ENCODE measurements at places on chromosomes 1 and 21.

DNA sequence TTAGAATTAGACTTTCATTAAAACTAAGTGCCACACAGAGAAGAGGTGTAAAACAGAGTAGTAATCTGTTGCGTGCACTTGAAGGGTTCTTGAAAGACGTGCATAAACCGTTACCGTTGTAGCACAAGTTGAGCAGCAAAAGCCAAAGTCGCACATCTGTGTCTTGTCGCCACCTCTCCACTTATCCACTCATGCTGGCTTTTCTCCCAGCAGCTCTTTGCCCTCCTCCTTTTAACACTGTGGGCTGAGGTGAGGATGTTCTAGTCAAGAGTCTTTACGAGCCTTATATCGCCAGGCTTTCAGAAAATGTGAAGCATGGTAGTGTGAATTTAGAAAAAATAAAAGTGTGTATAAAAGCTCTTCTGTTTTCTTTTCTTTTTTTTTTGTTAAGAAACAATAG, 48.0 kb downstream of the NR5A2 start:
- no peak for DNase-seq

DNA sequence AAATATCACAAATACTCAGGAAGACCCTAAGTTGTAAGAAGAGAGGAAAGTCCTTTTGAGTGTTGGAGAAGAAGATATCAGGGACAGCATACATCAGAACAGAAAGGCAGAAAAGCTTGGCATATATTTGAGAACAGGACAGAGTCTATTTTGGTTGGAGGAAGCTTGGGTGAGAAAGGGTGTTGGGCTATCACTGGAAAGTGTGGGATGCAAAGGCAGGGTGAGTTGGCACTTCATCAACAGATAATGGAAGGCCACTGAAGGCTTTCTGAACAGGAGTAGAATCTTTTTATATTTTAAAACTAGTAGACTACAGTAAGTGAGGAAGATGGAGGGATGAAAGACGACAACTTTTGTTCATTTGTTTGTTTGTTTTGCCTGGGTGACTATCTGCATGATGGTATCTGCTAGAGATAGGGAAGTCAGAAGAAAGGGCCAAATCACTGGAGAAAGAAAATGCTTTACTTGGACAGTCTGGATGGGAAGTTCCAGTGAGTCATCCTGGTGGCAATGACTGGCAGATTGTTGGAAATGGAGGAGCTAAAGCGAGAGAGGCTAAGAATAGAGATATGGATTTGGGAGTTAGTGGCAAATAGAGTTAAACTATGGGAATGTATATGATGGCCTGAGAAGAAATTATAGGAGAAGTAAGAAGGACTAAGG, 33.7 kb upstream of the KCNA2 start:
- no peak for DNase-seq

GRCh38 chr1:16178596-16179497, 23.0 kb upstream of the EPHA2 start:
- no peak for DNase-seq

DNA sequence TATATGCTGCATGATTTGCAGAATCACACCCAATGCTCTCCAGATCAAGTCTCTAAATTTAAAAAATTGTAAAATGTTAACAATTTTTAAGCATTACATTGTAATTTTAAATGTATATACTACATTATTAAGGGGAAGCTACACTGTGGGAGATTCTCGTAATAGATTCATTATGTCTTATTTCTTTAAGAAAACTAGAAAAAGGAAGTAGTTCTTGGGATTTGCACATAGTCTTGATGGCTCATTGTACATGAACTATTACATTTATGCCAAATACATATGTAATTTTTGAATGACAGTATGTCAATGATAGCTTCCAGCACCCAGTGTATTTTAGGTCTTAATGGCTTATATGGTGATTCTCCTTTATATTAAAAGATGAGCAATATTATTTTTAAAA, 250.3 kb downstream of the PTPRC start:
- DNase-seq, result no peak

DNA sequence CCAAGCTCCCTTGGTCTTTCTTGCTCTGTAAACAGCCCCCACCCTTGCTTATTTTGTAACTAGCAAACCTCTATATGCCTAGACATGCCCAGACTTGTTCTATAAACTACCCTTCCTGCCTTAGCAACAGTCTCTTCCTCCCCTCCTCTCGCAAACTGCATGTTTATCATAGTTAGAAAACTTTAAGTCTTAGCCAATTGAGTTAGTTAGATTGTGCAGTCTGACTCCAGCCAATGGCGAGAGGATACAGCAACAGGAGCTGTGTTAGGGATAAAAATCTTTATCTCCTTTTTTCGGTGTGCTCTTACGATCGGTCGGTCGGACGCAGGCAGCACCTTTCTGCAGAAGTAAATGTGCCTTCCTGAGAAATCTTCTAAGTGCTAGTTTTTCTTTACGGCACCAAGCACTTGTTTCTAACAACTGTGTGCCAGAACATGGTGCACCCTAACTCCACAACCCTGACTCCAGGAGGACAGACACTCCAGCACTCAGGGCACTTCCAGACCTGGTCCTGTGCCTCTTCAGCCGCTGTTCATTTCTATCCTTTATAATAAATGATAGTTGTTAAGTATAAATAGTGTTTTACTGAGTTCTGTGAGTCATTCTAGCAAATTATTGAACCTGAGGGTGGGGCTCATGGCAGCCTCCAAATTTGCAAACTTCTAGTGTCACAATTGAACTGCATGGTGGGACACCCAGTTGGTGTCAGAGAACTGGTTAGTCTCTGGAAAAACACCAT, 25.7 kb upstream of the GNG4 start:
- no peak for DNase-seq

DNA sequence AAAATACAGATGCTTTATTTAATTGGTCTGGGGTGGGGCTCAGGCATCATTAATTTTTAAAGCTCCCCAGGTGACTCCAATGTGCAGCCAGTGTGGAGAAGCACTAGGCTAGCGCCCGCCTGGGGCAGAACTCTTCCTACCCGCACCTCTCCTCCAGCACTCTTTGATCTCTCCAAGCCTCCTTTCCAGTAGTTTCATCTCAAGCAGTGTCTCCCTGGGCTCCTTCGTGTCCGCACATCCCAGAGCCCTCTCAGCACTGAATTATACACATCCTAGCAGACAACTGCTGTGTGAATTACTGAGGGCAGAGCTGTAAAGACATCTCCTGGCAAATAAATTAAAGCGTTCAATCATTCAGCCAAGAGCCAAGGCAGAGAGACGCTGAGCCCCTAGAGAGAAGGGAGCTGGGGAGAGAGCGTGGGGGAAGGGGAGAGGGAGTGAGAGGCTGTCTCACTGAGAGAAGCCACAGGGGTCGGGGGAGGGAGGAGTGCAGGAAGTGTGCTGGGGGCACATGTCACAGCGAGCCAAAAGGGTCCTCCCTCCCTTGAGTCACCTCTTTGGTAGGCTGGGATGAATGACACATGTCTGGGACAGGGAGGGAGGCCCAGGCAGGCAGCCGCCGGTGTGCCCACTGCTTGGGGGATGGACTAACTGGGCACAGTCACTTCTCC, 21.0 kb upstream of the PARP1 start:
- DNase-seq, result no peak

- DNase-seq, result peak; percentile 26
Observed at GRCh38 chr1:9110669-9111356, 18.1 kb downstream of the GPR157 start.

- DNase-seq, result no peak
Observed at GRCh38 chr1:173853074-173853473, 14.7 kb downstream of the GAS5 start.

DNA sequence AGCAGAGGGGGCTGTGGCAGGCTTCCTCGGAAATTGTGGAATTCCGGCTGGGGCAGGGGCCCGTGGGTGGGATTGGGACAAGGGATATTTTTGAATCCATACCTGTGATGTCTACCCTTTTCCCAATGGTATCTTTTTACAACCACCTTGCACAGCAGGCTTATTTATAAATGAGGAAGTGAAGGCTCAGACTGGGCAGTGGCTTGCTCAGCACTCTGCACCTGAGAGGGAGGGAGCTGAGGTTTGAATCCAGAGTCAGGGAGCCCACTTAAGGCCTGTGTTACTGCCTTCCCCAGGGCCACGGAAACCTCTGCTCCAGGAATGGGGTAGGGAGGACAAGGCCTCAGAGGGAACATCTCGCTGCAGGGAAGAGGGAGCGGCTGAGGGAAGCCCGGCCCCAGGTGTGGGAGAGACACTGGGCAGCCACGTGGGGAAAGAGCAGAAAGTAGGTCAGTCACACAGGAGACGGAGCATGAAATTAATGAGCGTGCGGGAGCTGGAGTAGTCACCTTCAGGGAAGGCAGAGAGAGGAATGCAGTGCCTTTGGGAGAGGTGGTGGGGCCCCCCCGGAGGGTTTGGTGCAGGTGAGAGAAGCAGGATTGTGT, 35.4 kb upstream of the SCMH1 start:
- no peak for DNase-seq

DNA sequence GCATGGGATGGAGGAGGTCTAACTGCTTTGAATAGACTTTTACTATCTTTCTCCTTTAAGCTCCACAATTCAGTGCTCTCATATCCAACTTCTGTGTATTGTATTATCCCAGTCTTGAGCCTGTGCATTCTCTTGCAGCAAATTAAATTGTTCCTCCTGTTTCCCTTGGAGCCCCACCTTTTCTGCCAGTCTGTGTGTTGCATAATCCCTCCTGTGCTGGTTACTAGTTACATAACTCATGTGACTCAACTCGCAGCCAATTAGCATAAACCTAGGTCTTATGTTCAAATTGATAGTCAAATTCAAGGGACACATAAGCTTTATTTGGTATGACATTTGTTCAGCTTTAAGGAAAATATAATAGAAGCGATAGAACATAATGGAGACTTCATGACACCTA, 1863.5 kb downstream of the MRPL39 start:
- no peak for DNase-seq

- DNase-seq, result no peak
Observed at GRCh38 chr1:61338899-61339298, 256.5 kb downstream of the NFIA start.

DNA sequence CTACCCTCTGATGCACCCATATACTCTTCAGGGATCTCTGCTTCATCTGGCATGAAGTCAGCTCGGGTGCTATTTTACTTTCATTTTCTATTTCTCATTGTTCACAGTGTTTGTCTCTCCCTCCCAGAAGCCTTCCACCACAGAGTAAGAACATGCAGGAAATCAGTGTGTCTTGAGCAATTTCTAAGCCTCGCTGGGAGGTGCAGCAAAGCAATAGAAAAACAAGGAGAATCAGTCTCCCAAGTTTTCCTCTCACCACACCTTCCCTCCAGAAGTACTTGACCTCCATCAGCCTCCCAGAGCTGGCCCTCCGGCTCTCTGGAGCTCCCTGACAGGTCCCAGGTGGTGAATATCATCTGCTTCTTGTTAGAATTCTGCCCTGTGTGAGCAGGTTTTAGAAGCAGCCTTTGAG, 594.7 kb upstream of the CAMK1G start:
- DNase-seq, result no peak

- no peak for DNase-seq
Observed at GRCh38 chr1:181128592-181129497, 40.3 kb downstream of the IER5 start.

- DNase-seq, result no peak
Observed at GRCh38 chr1:161020509-161021164, at the start of gene F11R. Gene F11R (minus strand): TSS chr1:161021152. CDS start chr1:161021073, 79 bp downstream.

GRCh38 chr1:95339377-95339776, 105.4 kb downstream of the RWDD3 start:
- DNase-seq, result no peak

GRCh38 chr1:178768423-178768822, 43.4 kb downstream of the RALGPS2 start:
- DNase-seq, result no peak

DNA sequence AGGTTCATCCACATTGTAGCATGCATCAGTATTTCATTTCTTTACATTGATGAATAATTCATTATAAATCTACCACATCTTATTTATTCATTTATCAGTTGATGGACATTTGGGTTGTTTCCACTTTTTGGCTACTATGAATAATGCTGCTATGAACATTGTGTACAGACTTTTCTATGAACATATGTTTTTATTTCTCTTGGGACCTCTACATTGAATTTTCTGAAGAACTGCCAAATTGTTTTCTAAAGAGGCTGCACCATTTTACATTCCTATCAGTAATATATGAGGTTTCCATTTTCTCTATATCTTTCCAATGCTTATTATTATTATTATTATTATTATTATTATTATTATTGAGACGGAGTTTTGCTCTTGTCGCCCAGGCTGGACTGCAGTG, 81.3 kb upstream of the SELENON start:
- no peak for DNase-seq

DNA sequence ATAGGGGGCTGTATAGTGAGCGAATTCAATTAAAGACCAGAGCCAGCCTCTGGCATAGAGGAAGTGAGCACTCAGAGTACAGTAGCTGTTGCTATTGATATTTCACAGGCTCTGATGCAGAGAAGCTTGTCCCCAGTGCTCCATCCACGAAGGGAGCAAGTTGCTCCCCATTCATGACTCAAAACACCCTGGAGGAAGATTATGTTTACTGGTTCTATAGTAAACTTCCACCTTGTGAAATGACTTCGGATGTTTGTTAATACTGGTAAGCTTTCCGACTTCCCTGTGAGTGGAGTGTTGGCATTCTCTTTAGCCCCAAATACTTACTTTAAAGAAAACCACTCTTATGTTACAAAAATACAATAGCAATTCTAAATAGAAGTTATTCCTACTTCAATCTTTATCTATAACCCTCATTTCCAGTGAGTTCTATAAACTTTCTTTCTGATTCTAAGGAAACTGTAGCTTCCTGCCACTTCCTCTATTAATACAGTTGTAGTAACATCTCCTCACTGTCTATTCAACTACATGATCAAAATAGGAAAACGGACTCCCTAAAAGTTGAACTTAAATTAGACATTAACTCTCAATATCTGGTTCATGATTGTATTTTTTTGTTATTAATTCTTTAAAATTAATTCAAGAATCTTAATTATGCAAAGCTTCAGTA, 46.4 kb downstream of the ZNF281 start:
- DNase-seq, result no peak

DNA sequence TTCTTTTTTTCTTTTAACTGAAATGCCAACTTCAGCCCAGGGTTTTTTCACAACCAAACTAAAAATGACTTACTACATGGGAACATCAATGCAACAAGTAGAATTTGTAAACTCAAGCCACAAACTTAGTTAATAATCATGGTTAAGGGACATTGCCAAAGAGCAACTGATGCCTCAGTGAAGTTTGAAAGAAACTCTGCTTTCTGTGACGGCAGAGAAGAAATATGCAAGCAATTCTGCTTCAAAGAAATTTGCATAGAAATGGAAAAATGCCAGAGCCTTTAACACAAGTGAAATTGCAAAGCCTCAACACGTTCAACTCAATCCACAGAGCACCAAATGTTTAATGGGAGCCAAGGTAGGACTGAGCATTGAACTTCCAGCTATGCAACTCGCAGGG, 5.0 kb upstream of the CHD5 start:
- no peak for DNase-seq
